Stimulated activated CD4-positive, alpha-beta T cell treated with anti-CD3 and anti-CD28 coated beads, Interleukin-2, amount 100 ng/mL, for 48 hours (primary cell): ENCODE measurements at places on chromosomes 12 and 14.

GRCh38 chr12:100061814-100062213 is 77.1 kb upstream of the ANKS1B start:
- DNase-seq, result no peak

DNA sequence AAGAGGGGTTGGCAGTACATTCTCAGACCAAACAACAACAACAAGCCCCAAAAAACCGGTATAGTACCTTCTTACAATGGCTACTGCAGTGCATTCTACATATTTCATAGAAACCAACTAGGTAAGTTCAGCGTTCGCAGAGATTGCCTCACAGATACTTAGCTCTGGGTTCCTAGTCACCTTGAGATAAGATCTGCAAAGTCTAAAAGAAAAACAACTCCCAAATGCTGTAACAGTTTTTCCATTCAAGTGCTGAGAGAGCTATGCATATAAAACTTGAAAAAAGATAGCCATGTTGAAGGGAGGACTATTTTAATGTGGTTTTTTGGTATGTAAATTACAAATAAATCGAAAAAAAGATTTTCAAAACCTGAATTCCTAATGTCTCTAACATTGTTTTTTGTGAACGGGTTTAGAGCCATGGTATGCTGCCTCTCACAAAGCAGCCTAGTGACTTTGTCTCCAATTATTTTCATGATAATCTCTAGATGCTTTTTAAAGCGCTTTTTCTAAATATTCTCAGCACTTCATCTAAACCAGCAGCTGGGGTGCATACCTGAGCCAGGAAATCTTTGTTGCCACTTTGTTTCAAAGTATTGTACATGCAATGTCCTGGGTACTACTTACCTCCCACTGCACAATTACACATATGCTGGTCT is 56.6 kb upstream of the CRACR2A start:
- no peak for DNase-seq

DNA sequence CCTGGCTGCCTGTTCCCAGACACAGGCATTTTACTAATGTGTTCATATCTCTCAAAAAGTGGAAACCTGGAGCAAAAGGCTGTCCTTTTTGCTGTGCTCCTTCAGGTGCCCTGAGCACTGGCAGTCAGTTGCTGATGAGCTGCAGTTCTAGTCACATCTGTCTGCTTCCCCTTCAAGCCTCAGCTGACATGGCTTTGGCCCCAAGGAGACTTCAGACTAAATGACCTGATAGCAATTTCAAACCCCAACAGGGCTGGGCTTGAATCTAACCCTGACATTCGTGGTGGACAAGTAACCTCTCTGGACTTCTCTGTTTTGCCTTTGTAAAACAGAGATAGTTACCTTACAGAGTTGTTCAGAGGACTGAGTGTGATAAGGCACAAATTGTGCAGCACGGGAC is 5.7 kb downstream of the SERPINA9 start:
- no peak for DNase-seq

DNA sequence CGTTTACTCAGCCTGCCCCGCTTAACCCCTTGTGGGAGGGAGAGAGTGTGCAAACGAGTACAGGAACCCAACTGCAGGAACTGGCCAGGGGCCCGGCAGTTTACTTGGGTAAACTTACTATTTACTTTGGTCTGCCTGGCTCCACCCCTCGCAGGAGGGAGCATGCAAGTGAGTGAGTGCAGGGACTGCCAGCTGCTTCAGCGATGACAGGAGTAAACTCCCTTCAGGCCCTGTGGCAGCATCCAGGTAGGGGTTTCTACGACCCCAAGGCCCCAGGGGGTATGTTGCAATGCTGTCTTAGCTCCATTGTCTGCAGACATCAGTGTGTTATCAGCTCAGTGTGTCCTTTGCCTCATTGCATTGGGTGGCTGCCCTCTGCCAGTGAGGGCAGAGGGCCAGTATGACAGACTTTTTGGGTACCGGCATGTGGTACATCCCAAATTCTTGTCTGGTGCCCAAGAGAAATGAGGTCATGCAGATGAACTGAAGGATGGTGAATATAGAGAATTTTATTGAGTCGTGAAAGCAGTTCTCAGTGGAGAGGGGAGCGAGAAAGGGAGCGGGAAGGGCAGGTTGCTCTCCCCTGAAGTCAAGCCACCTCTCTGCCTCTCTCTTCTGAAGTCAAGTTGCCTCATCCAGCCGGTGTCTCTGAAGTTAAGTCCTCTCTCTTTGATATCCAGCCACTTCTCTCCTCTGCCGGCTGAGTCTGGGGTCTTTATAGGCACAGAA is 181.8 kb downstream of the FUT8 start:
- DNase-seq, result no peak

GRCh38 chr14:55572578-55572977 is 7.4 kb upstream of the KTN1 start:
- no peak for DNase-seq

GRCh38 chr12:122081697-122082221 is 3.2 kb downstream of the MLXIP start:
- no peak for DNase-seq

- DNase-seq, result no peak
Observed at GRCh38 chr12:124805050-124805449, 58.6 kb downstream of the SCARB1 start.

DNA sequence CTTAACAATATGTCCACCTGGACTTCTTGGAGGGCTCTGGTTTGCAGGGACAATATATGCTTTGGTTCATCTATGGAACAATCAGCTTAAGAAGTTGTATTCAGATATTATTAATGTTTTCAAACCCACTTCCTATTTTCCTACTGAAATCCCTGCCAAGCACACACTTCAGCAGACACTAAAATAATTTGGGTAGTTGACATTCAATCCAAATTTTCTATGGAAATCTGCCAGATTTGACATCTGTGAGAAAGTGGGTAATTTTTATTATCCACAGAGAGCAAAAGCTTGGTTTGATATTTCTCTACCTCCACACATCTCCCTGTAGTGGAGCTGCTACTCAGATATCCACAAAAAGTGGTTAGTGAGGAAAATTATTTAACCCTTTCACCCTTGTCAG is 378.8 kb upstream of the SOX5 start:
- DNase-seq, result no peak

- DNase-seq, result no peak
Observed at GRCh38 chr12:54683398-54683797, 35.2 kb upstream of the DCD start.

DNA sequence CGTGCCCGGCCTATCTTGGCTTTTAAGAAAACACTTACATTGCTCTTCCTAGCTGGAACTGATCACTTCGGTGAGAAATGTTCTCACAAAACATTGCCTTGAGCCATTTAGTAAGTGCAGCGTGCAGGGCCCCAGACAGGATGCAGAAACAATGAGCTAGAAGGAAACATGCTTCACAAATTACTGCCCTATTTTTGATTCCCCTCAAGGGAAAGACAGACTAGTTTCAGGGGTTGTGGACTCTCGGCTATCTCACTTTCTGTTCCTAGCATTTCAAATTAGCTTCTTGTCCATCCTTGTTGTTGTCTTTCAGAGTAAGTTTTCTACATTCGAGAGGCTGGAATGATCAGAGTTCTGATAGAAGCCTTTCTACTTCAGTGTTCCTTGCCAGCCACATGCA is 21.6 kb downstream of the TGFB3 start:
- no peak for DNase-seq

- peak; percentile 17 for DNase-seq
Observed at GRCh38 chr12:54680374-54680773, 32.2 kb upstream of the DCD start.

- no peak for DNase-seq
Observed at GRCh38 chr12:95699579-95699978, 91.0 kb downstream of the NTN4 start.

GRCh38 chr12:127711108-127711507 is 555.9 kb upstream of the TMEM132C start:
- DNase-seq, result no peak

DNA sequence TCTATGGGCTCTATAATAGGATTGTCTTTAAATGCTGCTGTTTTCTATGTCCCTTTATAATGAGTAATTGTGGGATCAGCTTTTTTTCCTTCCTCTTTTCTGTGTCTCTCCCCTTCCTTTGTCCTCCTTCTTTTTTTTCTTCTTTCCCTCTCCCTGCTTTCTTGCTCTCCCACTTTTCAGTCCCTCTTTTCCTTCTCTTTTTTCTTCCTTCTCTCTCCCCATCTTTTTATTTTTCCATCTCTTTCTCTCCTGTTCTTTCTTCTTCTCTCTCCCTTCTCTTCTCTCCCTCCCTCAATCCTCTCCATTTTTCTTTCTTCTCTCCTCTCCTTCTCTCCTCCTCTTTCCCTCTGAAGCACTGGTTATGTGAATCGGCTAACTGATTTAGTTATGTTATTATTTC is 62.5 kb upstream of the RD3L start:
- DNase-seq, result no peak

DNA sequence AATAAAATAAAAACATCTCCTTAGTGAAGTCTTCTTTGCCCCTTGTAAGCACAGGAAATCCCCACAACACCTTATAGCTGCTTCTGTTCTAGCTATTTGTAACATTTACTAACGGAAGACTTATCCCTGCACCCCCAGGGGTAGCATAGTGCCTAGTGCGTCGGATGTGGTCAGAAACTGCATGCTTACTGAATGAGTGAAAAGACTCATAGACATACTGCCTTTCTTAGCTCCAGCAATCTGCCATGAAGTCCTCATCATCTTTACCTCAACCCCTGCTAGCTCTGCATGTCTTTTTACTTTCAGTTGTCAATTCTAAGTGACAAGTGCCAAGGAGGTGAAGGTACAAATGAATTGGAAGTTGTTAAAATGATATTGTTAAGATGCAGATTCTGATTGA is 12.9 kb downstream of the RIOX1 start:
- DNase-seq, result no peak

GRCh38 chr14:75578102-75578785 is at the start of gene FLVCR2:
Gene FLVCR2 (plus strand): TSS chr14:75578620. CDS start chr14:75578973, 353 bp downstream.
- DNase-seq, result peak; percentile 47

- DNase-seq, result no peak
Observed at GRCh38 chr12:13203034-13203922, 6.8 kb downstream of the EMP1 start.

DNA sequence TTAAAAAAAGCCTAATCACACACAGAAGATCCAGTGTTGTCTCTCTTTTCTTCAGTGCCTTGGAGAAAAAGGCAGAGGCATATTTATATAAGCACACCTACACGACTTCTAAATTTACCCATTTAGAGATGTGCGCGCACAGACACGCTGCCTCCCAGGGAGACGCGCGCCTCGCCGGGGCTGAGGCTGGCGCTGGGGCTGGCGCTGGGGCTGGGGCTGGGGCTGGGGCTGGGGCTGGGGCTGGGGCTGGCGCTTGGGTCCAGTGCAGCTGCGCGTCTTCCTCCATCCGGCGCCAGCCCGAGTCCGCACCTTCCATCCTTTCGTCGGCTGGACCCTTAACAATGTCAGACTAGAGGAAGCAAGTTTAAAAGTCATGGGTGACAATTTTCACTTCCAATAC is 118.4 kb upstream of the ARID2 start:
- no peak for DNase-seq

GRCh38 chr12:50825372-50825838 is 17.3 kb upstream of the TMPRSS12 start:
- no peak for DNase-seq

- no peak for DNase-seq
Observed at GRCh38 chr12:14216405-14217294, 148.8 kb upstream of the ATF7IP start.

GRCh38 chr12:131105351-131105735 is 151.6 kb downstream of the ADGRD1 start:
- no peak for DNase-seq

DNA sequence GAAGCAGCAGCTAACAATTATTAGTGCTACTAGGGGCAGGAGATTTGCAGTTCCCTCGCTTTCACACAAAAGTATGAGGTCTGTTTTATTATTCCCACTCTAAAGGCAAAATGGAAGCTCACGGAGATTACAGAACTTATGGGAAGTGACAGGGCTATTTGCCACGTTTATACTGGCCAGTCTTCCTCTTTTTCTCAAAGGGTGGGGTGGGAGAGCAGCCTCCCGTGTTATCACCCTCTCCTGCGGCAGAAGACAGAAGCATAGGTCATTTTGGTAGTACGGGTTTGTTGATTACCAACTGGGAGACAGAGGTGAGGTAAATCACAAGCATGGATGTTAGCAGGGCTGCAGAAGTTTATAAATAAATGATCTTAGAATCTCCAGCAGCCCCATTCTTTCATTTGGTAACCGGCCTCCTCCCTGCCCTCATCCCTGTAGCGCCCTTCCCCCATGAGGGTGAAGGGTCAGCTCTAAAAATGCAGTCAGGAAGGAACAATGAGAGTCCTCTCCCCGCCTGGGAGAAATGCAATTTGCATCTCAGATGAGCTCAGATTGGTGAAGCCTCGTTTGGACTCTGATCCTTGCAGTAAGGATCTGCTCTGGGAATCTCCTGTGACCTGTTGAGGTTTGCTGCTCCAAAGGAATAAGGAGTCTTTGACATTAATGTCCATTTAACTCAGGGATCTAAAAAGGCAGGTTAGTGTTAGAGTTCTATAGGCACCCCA is 44.7 kb upstream of the SINHCAF start:
- DNase-seq, result no peak

DNA sequence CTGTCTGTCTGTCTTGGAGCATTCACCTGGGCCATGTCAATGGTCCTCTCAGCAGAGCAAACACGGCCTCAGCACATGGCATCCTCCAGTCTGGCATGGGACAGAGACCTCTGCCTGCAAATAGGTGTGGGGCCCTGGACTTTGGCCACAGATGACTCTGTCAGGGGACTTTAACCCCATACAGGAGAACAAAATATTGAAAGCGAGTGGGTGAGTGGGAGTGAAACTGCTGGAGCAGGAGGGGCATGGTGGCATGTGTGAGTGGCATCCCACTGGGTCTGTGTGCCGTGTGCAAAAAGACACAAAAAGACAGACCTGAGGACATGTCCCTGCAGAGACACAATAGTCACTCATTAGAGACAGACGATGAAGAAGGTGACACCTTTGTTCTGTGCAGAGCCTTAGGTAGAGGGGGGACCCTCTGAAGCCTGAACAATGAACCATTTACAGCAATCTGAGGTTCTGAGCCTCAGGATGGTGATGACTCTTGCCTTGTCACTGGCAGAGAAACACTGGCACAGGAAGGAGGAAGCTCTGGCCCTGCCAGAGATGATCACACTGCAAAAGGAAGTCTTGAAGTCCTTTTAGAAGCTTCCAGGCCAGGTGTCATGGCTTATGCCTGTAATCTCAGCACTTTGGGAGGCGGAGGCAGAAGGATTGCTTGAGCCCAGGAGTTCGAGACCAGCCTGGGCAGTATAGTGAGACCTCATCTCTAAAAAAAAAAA is 7.5 kb downstream of the LAG3 start:
- no peak for DNase-seq

DNA sequence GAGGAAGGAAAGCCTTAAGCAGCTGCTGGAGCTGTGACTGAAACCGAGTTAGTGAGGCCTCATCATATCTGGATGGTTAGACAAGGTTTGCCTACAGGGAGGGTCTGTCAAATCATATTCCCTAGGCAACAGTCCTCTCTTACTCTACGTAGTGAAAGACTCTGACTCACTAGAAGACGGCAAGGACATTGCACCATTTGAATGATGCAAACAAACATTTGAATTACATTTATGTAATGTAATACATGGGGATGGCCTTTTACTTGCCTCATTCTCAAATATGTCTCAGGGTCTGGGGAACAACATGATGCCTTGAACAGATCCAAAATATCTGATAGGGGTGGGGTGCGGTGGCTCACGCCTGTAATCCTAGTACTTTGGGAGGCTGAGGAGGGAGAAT is 29.8 kb upstream of the STRAP start:
- no peak for DNase-seq
